ENCODE measurements at places on chromosomes 7 and 10.

- DNase-seq = peak; percentile 46
Measured at GRCh38 chr10:24465891-24466818, 257.2 kb downstream of the KIAA1217 start.

DNA sequence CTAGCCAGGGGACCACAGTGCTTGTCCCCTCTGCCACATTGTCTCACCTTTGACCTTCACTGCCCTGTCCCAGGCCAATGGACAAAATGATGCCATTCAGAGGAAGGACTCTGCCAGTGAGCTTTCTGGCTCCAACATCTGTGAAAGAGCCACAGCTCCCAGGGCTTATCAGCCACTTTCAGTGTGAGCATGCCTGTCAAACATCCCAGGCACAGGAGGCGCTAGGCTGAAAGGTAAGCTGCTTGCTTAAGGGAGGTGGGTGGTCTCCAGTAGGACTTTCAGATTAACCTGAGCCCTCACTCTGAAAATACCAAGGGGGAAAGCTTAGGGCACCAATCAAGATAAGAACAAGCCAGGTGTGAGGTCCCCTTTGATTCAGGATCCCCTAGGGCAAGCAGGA lies 59.8 kb upstream of the GDF10 start:
- DNase-seq = no peak

- no peak for DNase-seq
Measured at GRCh38 chr10:110074758-110075671, 67.2 kb downstream of the ADD3 start.

DNA sequence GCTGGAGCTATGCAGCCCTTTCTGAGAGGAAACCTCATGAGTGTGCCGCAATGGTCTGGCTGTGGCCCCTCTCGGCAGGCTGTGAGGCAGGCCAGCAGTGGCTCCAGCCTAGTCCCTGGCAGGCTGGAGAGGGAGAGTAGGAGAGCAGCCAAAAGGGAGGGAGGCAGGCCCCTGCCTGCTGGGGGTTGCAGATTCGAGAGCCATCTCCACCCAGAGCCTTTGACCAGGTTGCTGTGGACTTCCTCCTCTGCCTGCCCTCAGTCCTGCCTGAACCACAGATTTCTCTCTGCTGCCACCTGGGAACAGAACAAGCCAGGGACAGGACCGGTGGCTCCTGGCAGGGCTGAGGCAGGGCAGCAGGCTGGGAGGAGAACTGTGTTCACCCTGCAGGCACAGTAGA lies 13.9 kb downstream of the PAX2 start:
- DNase-seq = no peak

DNA sequence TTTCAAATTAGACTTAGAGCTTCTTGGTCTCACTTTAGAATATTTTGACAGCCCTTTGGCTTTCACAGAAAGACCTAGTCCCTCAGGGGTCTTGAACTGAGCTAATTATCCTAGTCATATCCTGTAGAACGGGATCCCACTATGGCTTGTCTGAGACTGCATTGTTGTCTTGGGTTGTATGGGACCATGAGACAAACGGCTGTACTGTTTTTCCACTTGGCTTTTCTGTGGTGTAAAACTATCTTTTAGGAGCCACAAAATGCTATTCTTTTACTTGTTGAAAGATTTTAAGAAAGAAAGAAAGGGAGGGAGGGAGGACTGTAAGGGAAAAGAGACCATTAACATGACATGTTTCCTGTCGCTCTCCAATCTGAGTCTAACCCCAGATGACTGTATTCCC lies 432.5 kb downstream of the AUTS2 start:
- no peak for DNase-seq

DNA sequence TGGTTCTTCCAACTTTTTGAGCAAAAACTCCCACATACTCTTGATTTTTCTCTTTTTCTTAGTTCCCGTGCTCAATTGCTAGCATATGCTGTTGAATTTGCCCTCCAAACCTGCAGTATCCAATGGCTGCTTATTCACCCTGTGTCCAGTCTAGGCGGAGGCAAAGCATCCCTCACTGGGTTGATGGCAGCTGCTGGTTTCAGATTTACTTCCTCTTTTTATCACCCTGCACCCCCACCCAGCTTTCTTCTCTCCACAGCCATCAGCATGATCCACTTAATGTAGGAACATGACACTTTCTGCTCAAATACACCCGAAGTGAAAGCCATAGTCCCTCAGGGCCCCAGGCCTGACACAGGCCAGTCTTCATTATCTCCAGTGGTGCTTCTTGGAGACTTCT lies 87.6 kb upstream of the ADARB2 start:
- DNase-seq = no peak

DNA sequence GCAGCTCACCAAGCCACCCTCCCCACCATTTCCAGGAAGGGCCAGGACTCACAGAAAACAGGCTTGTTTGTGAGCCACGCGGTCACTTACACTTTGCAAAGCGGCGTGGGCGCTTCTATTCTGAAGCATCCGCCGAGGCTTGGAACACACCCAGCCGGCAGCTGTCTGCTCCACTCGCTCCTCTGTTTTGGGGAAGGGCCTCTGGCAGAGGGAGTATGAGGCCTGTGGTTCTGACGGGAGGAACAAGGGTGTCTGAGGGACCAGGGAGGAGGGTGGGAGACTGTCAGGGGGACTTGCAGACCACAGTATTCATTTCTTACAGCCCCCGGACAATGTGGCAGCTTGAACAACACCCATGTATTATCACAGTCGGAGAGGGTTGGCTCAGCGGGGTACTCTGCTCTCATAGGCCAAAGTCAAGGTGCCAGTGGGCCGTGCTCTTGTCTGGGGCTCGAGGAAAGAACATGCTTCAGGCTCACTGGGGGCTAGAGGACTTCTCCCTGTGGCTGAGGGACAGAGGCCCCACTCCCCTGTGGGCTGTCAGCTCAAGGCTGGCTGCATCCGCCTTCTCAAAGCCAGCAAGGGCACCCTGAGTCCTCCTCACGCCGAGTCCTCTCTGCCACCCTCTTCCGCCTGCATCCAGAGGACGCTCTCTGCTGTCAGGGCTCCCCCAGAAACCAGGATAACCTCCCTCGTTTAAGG lies 60.4 kb upstream of the FAM20C start:
- no peak for DNase-seq

- DNase-seq = no peak
Measured at GRCh38 chr7:120991161-120991560, 2.6 kb downstream of the CPED1 start.

DNA sequence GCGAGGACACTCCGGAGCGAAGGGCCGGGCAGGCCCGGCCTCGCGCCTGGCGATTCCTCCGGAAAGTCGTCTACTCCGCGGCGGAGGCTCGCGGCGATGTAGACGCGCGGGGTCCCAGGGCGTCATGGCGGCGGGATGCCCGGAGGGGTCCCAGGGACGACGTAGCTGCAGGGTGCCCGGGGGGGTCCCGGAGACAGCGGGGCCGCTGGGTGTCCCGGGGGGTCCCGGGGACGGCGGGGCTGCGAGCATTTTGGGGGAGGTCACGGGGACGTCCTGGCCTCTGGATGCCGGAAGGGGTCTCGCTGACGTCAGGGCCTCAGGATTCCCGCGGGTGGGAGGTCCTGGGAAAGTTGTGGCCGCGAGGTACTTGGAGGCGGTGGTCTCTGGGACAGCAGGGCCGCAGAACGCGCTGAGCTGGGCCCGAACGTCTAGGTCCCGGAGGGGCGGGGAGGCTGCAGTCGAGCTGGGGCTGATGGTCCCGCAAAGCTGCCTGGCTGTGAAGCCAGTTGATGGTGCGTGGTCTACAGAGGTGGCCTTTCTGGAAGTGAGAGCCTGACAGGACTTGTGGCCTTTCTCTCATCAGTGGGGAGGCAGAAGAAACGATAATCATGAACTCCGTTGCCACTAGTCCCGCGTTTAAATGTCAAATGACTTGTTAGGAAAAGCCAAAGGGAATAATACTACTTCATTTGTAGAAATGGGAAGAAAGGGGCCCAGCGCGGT lies 637 bp downstream of the HSPA14 start:
- peak; percentile 42 for DNase-seq

GRCh38 chr7:155262031-155262430 lies 35.6 kb upstream of the INSIG1 start:
- no peak for DNase-seq

- DNase-seq = no peak
Measured at GRCh38 chr7:21828841-21829240, 116.9 kb downstream of the CDCA7L start.

DNA sequence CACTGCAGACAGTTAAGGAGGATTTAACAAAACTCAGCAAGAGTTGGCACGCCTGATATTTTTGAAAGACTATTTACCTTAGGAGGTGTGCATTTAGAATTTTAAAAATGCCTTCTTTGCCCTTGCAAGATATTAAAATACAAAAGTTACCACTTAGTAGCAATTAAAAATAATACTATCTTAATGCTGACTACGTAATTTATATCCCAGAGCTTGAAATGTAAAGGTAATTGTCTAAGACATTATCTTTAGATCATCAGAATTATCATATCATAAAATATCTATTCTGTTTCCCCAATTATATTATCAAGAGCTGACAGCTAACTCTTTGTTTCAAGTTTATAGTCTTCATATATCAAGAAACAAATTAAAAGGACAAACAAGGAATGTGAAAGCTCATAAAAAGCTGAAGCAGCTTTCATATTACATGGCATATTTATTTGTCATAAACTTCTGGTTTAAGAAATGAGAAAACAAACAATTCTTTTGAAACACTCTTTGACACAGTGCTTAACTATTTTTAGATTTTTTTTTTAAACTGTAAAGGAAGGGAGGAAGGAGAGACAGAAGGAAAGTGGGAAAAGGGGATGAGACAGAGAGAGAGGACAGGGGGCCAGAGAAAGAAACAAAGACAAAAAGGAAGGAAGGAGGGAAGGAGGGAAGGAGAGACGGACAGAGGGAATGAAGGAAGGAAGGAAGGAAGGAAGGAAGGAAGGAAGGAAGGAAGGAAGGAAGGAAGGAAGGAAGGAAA lies 73.5 kb downstream of the RTKN2 start:
- DNase-seq = no peak

DNA sequence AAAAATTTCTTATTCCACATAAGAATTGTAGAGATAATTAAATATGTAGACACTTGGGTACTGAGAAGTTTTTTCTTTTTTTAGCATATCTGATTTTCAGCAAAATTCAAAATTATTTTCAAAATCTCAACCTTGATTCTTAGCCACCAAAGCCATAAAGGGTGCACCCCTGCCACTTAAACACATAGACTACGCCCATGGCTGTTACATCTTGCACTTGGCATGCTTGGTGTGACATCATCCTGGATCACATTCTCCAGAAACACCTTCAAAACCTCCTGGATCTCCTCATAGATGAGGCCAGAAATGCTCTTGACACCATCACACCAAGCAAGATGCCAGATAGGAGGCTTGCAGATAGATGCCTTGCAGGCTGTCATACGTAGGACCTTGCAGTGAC lies 89.1 kb upstream of the KLF14 start:
- no peak for DNase-seq

DNA sequence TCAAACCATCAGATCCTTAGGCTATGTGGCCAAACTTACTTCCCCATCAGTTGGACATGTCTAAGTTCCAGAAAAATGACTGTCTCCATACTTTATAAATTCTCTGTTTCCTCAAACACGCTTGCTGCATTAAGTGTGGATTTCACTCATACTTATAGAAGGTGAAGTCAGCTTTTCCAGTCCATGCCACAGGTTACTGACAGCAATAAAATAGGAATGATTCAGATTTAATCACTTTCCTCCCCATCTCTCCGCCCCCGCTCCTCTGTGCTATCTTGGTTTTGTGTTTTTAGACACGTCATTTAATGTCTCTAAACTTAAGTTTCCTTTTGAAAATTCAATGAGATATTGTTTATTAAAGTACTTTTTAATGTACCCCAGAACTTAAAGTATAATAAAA lies 1098.0 kb upstream of the C7orf33 start:
- DNase-seq = no peak

DNA sequence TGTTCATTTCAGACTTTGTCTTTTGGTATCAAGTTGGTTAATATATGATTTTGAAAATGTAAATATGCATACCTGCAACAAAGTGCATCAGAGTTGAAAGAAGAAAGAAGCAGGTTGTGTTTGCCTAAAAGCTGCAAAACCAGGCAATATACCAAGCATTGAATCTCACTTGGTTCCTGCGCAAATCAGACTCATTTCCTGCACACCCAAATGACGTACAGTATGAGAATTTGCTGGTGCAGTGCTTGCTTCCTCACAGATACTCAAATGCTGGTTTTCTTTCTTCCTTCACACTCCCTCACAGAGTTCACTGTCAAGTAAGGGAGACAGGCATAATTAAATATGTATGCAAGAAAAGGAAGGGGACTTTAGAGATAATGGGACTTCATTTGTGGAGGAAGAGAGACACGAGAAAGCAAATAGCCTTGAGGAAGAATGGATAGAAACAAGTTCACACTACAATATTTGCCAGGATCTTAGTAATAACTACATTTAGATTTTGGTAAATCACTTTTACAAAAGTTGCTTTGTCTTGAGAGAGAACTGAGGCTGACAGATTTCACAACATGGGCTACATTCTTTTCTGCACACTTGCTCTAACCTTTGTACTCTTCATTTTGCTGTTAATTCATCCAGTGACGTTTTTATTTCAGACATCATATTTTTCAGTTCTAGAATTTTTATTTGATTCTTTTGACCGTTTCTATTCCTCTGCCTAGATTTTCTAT lies 56.9 kb upstream of the AOAH start:
- peak; percentile 52 for DNase-seq

DNA sequence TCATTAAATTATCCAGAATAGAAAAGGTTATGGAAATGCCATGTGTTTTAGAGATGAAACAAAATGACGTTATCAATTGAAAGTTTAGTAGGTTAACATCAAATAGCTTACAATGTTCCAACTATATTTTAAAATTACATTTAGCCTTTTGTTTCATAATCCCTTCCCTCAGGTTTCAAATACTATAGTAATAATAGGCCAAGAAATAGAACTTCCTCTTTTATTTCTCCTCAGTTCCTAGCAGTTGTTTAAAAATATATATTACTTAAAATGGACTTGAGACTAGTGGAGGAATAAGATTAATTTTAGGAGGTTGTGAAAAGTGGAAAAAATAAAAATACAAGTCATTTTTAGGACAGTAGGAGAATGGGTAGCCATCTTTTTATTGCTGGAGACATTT lies 16.4 kb upstream of the PDSS1 start:
- DNase-seq = no peak

- DNase-seq = no peak
Measured at GRCh38 chr7:149321978-149322541, 60.1 kb downstream of the ZNF783 start.

DNA sequence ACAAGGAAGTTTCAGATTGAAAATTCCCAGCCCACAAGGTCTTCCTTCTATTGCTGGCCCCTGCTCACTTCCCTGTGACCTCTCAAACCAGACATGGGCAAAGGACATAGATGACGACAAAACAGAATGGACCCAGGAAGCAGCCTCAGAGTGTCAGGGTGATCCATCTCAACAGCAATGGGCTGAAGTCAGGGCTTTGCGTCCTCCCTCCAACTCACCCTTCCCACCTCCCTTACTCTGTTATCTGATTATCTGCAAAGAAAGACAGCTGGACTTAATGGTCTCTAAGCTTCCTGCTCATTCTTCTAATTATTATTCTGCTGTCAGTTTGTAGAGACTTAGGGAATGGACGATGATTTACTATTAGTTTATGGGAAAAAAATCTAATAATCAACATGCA lies 115.9 kb downstream of the PIP4K2A start:
- DNase-seq = no peak

DNA sequence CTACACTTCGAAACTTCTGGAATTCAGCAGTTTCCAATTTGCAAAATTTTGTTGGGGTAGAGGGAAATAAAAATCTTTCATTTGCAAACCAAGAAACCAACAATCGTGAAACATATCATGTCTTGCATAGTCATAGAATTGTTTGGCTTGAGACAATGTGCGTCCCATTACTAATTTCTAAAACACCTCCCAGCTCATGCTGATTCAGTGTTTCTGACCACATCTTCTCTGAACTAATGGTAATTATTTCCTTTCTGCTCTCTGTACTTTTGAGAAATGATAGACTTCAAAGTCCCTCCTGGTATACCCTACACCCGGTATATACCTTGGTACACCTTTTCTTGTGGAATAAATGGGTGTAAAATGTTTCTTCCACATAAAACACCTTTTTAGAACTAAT lies 41.8 kb upstream of the TSPAN13 start:
- DNase-seq = no peak

All from activated CD8-positive, alpha-beta T cell treated with anti-CD3 and anti-CD28 coated beads, Interleukin-2, amount 10 ng/mL, durations not matched to agents 7 days and 5 days (primary cell).